ENCODE measurements at places on chromosomes 12 and 14. TPM values are rescaled to one million over a fixed set of nuclear protein-coding genes. Genes with fewer than 3 reads are reported as not detected.

DNA sequence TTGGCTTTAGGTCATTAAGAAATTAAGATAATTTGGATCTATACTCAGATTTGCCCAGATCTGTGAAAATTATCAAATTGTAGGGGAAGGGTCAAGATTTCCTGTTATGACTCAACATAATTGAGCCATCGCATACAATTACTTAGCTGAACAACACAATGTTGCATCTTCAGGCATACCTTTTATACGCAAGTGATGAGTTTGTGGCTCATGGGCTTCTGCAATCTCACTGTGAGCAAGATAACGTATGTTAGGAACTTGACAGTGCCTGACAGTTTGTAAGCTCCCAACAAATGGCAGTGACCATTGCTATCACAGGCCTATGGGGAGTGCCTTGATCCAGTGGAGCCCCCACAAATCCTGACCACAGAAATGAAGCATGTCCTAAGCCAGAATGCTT lies 199.7 kb downstream of the BCAT1 start:
- DNase-seq: no peak

Gene PELI2
- 2.9 TPM for polyA plus RNA-seq

DNA sequence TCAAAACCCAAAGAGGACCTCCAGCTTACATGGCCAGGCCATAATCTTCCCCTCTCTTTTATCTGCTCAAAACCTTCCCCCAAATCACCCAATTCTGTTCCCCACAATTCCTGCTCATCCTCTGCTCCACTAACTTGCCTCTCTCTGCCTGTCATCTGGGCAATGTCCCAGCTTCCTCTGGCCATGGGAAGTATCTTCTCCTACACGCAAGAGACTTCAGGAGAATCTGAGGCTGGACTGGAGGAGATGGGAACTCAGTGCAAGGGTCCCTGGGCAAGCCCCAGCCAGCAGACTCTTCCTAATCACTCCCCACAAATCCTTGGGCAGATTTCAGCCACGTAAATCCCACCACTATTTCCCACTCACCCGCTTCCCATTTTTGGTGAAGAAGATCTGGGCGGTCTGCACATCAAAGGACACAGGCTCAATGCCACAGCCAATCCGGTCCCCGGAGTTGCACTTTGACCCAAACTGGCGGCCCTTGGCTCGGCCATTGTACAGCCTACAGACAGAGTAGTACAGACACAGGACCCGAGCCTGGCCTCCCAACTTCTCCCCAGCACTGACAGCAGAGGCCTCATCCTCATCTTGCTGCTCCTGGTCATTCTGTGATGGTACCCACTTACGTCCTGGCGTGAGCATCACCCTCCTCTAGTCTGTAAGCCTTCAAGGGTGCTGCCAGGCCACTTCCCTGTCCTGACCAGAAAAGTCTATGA lies 4.7 kb downstream of the SPRYD3 start:
- DNase-seq: no peak

DNA sequence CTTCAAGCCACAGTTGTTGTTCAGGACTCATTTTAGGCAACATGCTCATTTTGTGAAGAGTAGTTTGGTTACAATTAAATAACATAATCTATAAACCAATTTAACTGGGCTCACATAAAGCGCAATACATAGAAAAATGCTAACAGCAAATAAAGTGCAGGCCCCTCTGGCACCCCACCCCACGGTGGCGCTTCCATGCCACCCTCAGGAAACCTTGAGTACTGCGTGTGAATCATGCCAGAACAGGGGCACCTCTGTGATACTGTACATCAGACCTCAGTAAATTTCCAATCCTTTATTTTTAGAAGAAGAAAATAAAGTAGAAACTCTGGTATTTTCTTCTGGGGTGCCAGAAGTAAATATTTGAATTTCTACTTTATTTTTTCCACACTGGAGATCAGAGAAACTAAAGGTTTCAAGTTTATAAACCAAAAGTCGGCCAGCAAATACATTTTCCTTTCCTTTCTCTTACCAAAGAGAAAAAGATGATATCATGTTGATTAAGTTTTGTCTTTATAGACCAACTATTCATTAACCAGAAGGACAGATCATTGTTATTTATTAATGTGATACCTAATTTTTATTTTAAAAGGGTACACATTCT lies 316.8 kb downstream of the PAWR start:
- DNase-seq: no peak

DNA sequence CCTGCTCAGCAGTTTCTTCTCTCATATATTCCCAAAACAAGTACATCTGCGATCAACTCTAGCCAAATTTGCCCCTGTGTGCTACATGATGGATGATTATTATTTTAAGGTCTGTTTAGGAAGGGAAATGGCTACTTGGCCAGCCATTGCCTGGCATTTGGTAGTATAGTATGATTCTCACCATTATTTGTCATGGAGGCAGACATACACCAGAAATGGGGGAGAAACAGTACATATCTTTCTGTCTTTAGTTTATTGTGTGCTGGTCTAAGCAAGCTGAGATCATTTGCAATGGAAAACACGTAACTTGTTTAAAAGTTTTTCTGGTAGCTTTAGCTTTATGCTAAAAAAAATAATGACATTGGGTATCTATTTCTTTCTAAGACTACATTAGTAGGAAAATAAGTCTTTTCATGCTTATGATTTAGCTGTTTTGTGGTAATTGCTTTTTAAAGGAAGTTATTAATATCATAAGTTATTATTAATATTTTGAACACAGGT lies 45.5 kb downstream of the EID3 start:
- no peak for DNase-seq

- no peak for DNase-seq
Observed at GRCh38 chr14:29035134-29035533, 268.5 kb downstream of the FOXG1 start.

Gene MRPL51
- polyA plus RNA-seq: 204 TPM

GRCh38 chr12:117836476-117836875 lies 132.3 kb downstream of the KSR2 start:
- DNase-seq: no peak

GRCh38 chr12:97643924-97644323 lies 181.3 kb downstream of the RMST start:
- no peak for DNase-seq

Gene KRT73
- 11.1 TPM for polyA plus RNA-seq

Gene ARG2
- polyA plus RNA-seq: 0.36 TPM

GRCh38 chr12:46267825-46268582 lies 839 bp downstream of the SLC38A1 start:
- peak; percentile 21 for DNase-seq

- DNase-seq: no peak
Observed at GRCh38 chr12:116677202-116677661, 60.6 kb downstream of the SPRING1 start.

DNA sequence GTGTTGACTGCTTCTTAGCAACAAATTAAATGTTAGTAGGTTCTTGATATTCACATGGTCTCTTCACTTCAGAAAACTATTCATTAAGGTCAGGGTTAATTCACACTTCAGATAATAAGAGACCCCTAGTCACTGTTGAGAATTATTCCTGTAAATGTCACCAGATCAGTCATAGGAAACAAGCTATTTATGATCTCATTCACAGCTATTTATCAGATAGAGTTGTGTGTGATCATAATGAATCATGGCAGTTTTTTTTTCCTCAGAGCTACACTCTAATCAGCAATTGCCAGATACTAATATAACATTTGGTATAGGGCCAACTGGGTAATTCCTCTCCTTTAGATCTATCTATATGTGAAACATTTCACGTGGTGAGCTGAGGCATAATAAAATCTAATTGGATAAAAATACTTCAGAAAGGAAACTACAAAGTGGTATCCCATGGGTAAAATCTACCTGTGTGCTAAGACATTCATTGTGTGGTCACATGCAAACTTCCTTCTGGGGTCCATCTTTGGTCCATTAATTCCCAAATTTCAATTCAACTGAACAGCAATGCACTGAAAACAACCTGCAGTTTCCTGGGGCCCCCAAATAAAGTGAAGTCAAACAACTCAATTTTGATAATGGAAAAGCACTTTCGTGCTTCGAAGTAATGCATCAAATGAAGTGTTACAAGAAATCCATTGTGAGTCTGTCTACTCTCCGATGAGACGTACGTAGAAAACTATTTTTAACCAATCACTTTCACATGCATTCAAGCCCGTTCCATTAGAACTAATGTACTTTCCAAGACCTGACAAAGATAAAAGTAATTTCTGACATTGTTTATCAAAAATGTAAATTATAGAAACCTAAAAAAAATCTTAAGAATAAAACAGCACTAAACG lies 197.0 kb downstream of the ACSS3 start:
- no peak for DNase-seq

GRCh38 chr12:123134826-123135225 lies 16.1 kb downstream of the PITPNM2 start:
- no peak for DNase-seq

DNA sequence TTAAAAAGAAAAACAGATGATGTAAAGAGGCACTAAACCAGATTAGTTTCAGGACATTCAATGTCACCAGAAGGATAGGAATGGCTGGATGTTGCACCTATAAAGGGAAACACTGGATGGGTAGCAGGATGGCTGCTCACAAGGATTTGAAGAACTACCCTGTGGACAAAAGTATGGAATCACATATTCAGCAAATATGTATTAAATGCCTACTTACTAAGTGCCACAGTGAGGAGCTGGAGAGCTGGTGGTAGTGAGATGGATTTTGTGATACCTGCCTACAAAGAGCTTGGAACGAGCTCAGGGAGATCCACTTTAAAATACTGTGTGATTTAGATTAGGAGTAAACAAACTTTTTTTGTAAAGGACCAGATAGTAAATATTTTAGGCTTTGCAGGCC lies 316.2 kb downstream of the PAWR start:
- no peak for DNase-seq

DNA sequence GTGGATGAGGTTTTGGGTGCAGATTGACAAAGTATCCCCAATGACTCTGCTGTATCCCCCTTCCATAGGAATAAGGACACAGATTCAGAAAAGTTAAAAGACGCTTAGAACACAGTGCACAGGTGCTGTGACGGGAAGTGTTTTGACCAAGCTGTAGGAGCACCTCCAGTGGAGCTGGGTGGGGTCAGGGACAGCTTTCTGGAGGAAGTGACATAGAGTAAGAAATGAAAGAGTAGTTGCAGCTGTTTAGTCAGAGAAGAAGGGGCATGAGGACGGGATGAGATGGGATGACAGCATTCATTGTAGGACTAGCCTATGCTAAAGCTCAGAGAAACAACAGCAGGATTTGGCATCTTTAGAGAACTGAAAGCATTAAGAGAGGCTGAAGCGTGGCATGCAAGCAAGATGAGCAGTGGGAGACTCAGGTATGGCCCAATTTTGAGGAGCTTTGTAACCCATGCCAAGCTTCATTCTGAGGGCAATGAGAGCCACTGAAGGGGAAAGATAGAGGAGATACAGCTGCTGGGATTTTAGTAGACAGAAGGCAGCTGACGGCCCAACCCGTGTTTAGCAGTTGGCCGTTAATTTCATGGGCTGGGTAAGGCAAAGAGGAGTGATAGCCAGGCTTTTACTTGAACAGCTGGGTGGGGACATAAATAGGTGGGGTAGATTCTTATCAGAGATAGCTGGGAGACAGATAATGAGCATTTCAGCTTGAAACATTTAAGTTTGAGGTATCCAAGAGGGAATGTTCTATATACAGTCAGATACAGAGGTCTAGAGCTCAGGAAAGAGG lies 131.8 kb upstream of the KRAS start:
- peak; percentile 52 for DNase-seq

Gene IL31
- polyA plus RNA-seq: not detected

DNA sequence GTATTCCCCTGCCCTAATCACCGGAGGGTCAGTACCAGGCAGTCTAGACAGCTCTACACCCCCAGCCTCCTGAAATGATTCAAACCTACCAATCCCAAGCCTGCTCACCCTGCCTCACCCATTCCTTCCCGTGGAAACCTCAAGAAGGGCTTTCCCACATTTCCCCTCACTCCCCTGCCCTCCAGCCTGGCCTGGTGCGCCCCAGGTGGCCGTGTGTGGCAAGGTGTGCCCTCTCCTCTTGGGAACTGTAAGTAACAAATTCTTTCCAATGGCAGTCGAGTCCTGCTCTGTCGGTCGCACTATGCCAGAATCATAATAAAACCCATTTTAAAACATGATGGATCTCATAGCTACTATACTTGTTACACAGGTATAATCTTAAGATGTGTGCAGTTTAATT lies 13.9 kb upstream of the DEGS2 start:
- DNase-seq: no peak

DNA sequence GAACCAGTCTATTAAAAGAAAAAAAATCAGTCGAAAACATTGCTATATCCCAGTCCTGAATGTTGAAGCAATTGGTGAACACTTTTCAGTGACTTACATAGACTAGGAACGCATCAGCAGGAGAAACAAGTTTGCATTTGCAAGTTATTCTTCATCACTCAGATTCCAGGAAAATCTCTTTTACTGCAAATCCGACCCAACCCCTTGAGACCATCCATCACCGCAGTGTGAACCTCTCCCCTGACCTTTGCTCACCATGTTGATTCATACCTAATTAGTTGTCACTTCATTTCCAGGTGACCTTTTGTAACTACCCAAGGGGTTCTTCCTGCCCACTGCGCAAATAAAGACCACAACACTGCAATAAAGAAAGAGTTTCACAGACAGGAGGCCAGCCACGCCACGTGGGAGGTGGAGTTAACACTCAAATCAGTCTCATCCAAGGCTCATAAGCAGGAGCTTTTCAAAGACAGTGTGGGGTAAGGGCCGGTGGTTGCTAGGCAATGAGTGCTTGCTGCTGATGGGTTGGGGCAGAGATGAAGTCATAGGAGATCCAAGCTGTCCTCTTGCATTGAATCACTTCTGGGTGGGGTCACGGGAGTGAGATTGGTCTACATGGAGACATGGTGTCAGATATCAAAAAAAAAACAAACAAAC lies 241.3 kb upstream of the TMEM132C start:
- DNase-seq: no peak

- DNase-seq: no peak
Observed at GRCh38 chr14:59342516-59343484, 122.4 kb downstream of the GPR135 start.

DNA sequence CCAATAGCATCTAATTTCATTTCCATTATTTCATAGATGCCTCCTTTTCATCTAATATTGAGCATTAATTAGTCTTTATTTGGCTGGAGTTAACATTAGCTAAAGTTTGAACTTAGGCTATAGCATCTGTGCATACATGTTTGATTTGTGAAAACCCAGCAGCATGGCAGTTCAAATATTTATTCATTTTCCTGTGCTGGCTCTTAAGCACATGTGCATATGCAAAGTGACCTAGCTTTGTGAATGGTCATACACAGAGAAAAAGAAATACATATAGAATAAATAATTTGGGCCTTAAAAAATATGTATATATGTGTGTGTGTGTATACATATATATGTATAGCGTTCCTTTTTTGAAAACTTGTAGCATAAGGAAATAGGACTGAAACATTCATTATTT lies 117.8 kb downstream of the HMGA2 start:
- DNase-seq: no peak

GRCh38 chr14:23895480-23895879 lies 58.1 kb upstream of the DHRS4 start:
- DNase-seq: no peak

Gene KLRK1
- polyA plus RNA-seq: 2.7 TPM

DNA sequence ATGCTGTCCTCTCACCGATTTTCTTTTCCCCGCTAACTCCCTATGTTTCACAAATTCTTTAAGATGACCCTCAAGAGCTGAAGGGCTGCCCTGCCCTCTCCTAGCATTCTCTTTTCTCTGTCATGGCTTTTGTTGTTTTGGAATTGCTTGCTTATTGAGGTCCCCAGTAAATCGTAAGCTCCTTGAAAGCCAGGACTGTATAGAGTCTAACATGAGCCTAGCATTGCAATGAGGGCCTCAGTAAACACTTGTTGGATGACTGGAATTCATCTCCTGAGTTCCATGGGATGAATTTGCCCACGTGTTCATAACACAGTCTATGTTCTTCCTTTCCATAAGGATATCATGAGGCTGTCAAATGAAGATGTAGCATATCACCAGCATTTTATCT lies 92.2 kb downstream of the APAF1 start:
- DNase-seq: no peak

- DNase-seq: no peak
Observed at GRCh38 chr12:16606117-16606200, at the start of gene LMO3. Gene LMO3, minus strand, starts transcription at chr12:16606162. Its CDS starts 5,302 bp downstream, at chr12:16600860.

Gene RNF212B
- polyA plus RNA-seq: not detected

Measured in naive thymus-derived CD4-positive, alpha-beta T cell (primary cell).